ENCODE measurements at places on chromosomes 3 and 15.

DNA sequence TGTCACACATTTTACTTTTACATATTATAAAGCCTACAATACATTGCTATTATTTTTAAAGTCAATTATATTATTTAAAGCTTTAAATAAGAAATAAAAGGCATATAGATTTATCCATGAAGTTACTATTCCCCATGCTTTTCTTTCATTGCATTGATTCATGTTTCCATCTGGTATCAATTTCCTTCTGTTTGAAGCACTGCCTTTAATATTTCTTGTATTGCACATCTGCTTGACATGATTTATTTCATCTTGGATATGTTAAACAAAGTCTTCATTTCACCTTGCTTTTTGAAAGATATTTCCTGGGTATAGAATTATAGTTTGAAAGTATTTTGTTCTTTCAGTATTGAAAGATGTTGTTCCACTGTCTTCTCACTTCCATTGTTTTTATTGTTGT, 174.3 kb upstream of the MBNL1 start:
- no peaks in the 10 kb centered on the region for H3K4me1 ChIP-seq
- no peaks in the 10 kb centered on the region for H3K36me3 ChIP-seq
- no peak for DNase-seq
- H3K4me3 ChIP-seq, result no peak overlapping the region
- H3K27me3 ChIP-seq, result no peaks in the 10 kb centered on the region

- H3K36me3 ChIP-seq, result peaks cover 5% of the 10 kb centered on the region
- DNase-seq, result no peak
- no peaks in the 10 kb centered on the region for H3K27me3 ChIP-seq
- no peak overlapping the region for H3K27ac ChIP-seq
- peaks cover 14% of the 10 kb centered on the region for H3K4me1 ChIP-seq
Measured at GRCh38 chr3:101842935-101843330, 6.4 kb upstream of the NFKBIZ start.

- no peaks in the 10 kb centered on the region for H3K27me3 ChIP-seq
- no peak overlapping the region for H3K4me3 ChIP-seq
- H3K36me3 ChIP-seq, result no peaks in the 10 kb centered on the region
- no peak overlapping the region for H3K27ac ChIP-seq
Measured at GRCh38 chr3:23637339-23637738, 168.4 kb upstream of the UBE2E1 start.

DNA sequence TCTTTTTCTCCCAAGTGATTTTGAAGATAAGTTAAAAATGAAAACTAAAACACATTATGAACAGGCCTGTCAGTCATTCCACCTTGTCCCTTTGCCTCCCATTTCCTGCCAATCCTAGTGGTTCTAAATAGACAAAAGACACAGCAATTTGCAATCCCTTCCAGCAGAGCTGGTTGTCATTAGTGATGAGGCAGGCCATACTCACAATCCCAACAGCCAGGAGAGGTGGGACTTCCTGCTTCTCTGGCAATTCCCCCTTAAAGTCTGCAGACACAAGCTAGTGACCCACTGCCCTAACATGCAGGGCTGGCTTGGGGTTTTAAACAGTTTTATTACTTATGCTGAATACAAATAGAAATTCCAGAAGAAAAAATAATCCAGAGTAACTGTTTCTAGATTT, 38.4 kb upstream of the RBP1 start:
- no peaks in the 10 kb centered on the region for H3K4me1 ChIP-seq
- no peak for DNase-seq

- H3K4me3 ChIP-seq, result no peak overlapping the region
- peaks cover 87% of the 10 kb centered on the region for H3K36me3 ChIP-seq
- no peak for DNase-seq
- H3K27me3 ChIP-seq, result no peaks in the 10 kb centered on the region
Measured at GRCh38 chr3:38251197-38251596, 14.4 kb upstream of the SLC22A13 start.

GRCh38 chr3:154778057-154778456, 302.1 kb upstream of the MME start:
- no peaks in the 10 kb centered on the region for H3K27me3 ChIP-seq
- DNase-seq, result no peak
- H3K27ac ChIP-seq, result no peak overlapping the region
- H3K4me1 ChIP-seq, result peaks cover 23% of the 10 kb centered on the region
- no peak overlapping the region for H3K4me3 ChIP-seq

- H3K27me3 ChIP-seq, result peaks cover 41% of the 10 kb centered on the region
- H3K4me3 ChIP-seq, result no peak overlapping the region
- no peak overlapping the region for H3K27ac ChIP-seq
- H3K36me3 ChIP-seq, result no peaks in the 10 kb centered on the region
- no peak for DNase-seq
- H3K4me1 ChIP-seq, result no peaks in the 10 kb centered on the region
Measured at GRCh38 chr3:70740872-70741271, 428.4 kb upstream of the MDFIC2 start.

- DNase-seq, result no peak
- H3K27me3 ChIP-seq, result no peaks in the 10 kb centered on the region
- no peak overlapping the region for H3K27ac ChIP-seq
- no peak overlapping the region for H3K4me3 ChIP-seq
Measured at GRCh38 chr3:39088889-39089288, 18.5 kb downstream of the GORASP1 start.

GRCh38 chr15:62547584-62547983, 382.5 kb upstream of the C2CD4B start:
- no peaks in the 10 kb centered on the region for H3K36me3 ChIP-seq
- H3K4me3 ChIP-seq, result no peak overlapping the region
- no peak for DNase-seq
- H3K27me3 ChIP-seq, result no peaks in the 10 kb centered on the region
- no peak overlapping the region for H3K27ac ChIP-seq

DNA sequence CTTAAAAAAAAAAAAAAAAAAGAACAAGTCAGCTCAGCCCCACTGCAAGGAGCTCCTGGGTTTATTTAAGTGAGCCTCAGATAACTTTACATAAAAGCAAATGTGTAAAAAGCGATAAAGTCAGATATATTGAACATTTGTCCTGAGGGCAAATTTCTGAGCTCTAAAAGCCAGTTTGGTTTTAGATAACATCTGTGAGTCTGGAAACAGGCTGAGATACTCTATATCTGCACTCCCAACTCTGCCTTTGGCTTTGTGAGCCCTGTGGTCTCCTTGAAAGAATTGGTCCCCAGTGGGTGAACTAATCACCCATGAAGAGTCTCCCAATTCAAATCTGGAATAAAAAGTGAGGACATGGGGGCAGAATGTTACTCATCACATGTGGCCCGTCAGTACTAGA, 104.6 kb downstream of the APBA2 start:
- no peaks in the 10 kb centered on the region for H3K4me1 ChIP-seq
- no peaks in the 10 kb centered on the region for H3K27me3 ChIP-seq
- H3K27ac ChIP-seq, result no peak overlapping the region
- H3K36me3 ChIP-seq, result no peaks in the 10 kb centered on the region
- DNase-seq, result no peak

DNA sequence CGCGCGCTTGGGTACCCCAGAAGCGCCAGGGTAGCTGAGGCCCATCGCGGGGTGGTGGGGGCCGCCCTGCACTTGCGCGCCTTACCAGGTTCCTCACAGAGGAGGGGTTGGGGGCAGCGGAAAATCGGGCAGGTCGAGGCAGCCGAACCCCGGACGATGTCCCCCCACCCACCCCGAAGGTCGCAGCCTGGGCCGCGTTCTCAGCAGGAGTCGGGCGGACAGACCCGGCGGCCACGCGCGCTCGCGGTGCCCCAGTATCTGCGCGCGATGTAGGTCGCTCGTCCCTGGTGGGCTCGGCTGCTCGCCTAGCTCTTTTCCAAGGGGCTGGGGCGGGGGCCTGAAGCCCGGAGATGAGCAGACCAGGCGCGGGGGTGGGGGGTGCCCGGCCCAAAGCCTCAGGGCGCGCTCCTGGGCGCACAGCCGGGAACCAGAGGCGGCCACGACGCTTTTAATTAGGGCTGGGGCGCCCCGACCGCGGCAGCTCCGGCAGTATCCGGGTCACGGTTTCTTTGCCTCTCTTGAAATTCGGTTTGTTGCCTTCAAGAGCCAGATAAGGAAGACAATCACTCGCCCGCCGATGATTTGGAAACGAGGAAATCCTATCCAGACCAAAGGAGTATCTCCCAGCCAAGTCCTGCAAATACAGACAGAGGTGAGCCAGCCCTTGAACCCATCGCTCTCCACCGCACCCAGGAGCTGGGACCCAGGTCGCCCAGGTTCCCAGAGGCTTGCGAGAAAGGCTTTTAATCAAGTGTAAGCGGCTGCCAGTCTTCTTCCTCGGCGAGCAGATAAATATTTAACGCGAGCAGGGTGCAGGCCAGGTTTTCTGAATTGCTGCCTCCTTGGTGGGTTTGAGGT, 4.6 kb downstream of the SKOR1 start:
- H3K27me3 ChIP-seq, result peaks cover 16% of the 10 kb centered on the region
- DNase-seq, result no peak
- H3K4me1 ChIP-seq, result peaks cover 9% of the 10 kb centered on the region
- H3K27ac ChIP-seq, result no peak overlapping the region
- no peaks in the 10 kb centered on the region for H3K36me3 ChIP-seq

- H3K4me3 ChIP-seq, result no peak overlapping the region
- no peak for DNase-seq
- peaks cover 4% of the 10 kb centered on the region for H3K4me1 ChIP-seq
- H3K36me3 ChIP-seq, result peaks cover 6% of the 10 kb centered on the region
- no peaks in the 10 kb centered on the region for H3K27me3 ChIP-seq
- H3K27ac ChIP-seq, result no peak overlapping the region
Measured at GRCh38 chr3:171135549-171135948, 109.0 kb upstream of the SLC2A2 start.

DNA sequence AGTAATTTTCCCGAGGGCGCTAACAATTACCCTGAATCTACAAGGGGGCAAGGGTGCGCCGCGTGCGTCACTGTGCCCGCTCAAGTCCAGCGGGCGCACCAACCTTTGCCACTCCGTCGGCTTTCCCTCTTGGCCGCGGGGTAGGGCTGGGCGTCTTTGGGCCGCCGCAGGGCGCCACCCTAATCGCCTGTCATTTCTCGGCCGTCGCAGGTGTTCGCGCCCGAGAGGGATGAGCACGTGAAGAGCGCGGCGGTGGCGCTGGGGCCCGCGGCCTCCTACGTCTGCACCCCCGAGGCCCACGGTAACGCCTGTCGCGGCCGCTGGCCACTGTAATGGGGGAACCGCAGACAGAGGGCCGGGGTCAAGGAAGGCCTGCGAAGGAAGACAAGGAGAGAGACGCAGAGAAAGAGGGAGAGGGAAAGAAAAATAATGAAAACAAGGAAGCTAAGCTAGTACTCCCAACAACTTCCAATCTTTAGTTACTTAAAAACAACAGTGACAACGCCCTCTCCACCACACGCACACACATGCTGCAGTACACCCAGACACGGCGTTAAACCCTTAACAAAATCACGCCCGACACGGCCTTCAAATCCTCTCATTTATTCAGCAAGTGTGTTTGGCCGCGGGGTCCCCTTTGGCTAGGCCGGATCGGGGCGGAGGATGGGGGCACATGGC, 3.8 kb downstream of the SKOR1 start:
- H3K27me3 ChIP-seq, result peaks cover 24% of the 10 kb centered on the region
- no peak overlapping the region for H3K27ac ChIP-seq
- H3K36me3 ChIP-seq, result no peaks in the 10 kb centered on the region
- H3K4me3 ChIP-seq, result no peak overlapping the region

- H3K4me1 ChIP-seq, result peaks cover 72% of the 10 kb centered on the region
- H3K27ac ChIP-seq, result peak overlapping the region; percentile 86
- no peaks in the 10 kb centered on the region for H3K27me3 ChIP-seq
Measured at GRCh38 chr3:11637901-11638458, 5.7 kb downstream of the VGLL4 start.

DNA sequence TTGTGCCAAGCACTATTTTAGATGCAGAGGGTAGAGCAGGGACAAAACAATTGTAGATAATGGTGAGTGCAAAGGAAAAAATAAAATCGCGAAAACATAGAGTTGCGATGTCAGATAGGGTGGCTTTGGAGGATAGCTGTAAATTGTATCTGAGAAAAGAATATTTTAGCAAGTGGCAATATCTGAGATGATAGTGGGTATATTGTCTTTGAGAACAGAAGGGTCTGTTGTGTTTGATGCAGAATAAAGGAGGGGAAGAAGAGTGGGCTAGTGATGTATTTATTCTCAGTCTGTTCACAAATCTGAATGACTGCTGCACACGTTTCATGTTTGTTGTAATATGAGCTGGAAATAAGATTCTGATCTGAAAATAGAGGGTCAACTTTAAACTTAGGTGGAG, 396.8 kb downstream of the CADM2 start:
- H3K27ac ChIP-seq, result no peak overlapping the region
- no peak for DNase-seq
- peaks cover 67% of the 10 kb centered on the region for H3K27me3 ChIP-seq
- H3K4me1 ChIP-seq, result no peaks in the 10 kb centered on the region

GRCh38 chr15:61946778-61947177, 113.5 kb downstream of the VPS13C start:
- H3K4me1 ChIP-seq, result no peaks in the 10 kb centered on the region
- H3K27me3 ChIP-seq, result no peaks in the 10 kb centered on the region
- H3K36me3 ChIP-seq, result peaks cover 39% of the 10 kb centered on the region
- DNase-seq, result no peak
- no peak overlapping the region for H3K4me3 ChIP-seq

GRCh38 chr3:25259871-25260270, 168.2 kb upstream of the RARB start:
- no peak overlapping the region for H3K4me3 ChIP-seq
- no peaks in the 10 kb centered on the region for H3K36me3 ChIP-seq
- H3K27ac ChIP-seq, result no peak overlapping the region
- DNase-seq, result peak; percentile 54
- peaks cover 31% of the 10 kb centered on the region for H3K27me3 ChIP-seq
- peaks cover 7% of the 10 kb centered on the region for H3K4me1 ChIP-seq

GRCh38 chr15:67944010-67944641, 104.3 kb upstream of the RNU6-1 start:
- peak overlapping the region; percentile 91 for H3K27ac ChIP-seq
- no peaks in the 10 kb centered on the region for H3K27me3 ChIP-seq

- H3K4me3 ChIP-seq, result peak overlapping the region; percentile 82
- H3K27me3 ChIP-seq, result no peaks in the 10 kb centered on the region
- peaks cover 55% of the 10 kb centered on the region for H3K36me3 ChIP-seq
- DNase-seq, result no peak
- peak overlapping the region; percentile 93 for H3K27ac ChIP-seq
Measured at GRCh38 chr3:101677436-101678286, 729 bp upstream of the ZBTB11 start.

GRCh38 chr3:171328419-171329082, 131.7 kb downstream of the TNIK start:
- H3K27ac ChIP-seq, result no peak overlapping the region
- peaks cover 6% of the 10 kb centered on the region for H3K4me1 ChIP-seq
- H3K27me3 ChIP-seq, result no peaks in the 10 kb centered on the region
- H3K4me3 ChIP-seq, result no peak overlapping the region

GRCh38 chr15:50380089-50380488, 25.1 kb upstream of the GABPB1 start:
- H3K4me3 ChIP-seq, result no peak overlapping the region
- no peaks in the 10 kb centered on the region for H3K4me1 ChIP-seq
- no peak for DNase-seq
- no peak overlapping the region for H3K27ac ChIP-seq

DNA sequence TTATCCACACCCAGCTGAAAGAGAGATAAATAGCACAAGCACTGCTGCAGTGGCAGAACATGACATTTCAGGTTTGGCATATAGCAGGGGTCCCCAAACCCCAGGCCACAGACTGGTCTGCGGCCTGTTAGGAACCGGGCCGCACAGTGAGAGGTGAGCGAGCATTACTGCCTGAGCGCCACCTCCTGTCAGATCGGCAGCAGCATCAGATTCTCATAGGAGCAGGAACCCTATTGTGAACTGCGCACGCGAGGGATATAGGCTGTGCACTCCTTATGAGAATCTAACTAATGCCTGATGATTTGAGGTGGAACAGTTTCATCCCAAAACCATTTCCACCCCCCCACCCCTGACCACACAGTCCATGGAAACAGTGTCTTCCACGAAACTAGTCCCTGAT, 54.6 kb downstream of the CCR4 start:
- peaks cover 12% of the 10 kb centered on the region for H3K36me3 ChIP-seq
- H3K27ac ChIP-seq, result no peak overlapping the region
- no peaks in the 10 kb centered on the region for H3K27me3 ChIP-seq
- H3K4me3 ChIP-seq, result no peak overlapping the region

Data from MCF 10A (cell line).